NCI-H1930 (cell line): ENCODE measurements at places on chromosomes 12 and 14.
A peak's percentile ranks its signal among the peaks of the same experiment; 100 is the strongest.

DNA sequence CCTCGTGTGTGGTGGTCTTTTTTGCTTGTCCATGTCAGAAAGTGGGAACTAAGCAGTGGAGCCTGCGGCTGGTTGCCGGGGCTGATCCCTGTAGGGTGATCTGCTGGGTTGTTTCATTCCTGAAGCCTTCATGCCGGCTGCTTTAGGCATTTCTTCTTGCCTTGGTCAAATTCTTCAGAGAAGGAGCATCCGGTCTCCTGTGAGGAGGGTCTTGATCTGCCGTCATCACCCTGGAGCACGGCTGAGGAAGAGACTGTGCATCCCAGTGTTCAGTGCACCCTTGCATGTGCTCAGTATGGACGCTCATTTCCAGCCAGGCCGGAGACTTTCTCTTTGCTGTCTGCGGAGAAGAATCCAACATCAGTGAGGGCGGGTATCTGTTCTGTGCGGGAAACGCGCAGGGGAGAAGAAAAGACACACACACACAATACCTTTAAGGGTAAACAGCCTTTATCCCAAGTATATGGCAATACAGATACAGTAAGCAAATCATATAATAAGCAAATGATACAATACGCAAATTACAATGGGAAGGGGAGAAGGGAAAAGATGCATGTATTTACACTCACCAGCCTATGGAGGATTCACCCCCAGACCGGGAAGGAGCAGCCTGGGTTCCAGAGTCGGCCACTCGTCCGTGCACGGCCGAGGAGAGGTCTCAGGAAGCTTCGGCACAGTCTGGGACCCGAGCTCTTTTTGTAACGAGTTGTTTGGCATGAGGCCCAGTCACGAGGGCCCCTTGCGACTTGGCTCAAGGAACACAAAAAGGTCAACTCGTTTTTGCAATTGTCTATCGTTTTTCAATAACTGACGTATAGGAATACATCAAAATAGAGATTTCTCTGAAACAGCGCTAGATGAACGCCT is 1366.8 kb upstream of the TMEM132C start:
- DNase-seq: no peak

DNA sequence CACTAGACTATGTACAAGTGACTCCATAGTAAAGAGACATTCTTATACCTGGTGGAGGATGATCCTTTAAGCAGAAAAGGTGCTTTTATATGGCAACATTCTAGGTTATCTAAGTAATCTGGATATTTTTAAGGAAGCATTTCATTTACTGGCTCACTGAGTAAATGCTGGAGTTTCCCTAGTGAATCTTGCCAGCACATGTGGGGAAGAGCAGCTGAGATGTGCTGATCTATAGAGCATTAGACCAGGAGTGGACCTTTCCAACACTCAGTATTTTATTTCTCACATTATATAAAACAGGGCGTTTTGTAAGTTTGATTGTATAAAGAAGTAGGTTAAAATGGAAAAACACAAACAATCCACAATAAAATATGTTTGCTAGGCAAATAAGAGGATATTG is 478.5 kb downstream of the ATP23 start:
- DNase-seq: no peak

DNA sequence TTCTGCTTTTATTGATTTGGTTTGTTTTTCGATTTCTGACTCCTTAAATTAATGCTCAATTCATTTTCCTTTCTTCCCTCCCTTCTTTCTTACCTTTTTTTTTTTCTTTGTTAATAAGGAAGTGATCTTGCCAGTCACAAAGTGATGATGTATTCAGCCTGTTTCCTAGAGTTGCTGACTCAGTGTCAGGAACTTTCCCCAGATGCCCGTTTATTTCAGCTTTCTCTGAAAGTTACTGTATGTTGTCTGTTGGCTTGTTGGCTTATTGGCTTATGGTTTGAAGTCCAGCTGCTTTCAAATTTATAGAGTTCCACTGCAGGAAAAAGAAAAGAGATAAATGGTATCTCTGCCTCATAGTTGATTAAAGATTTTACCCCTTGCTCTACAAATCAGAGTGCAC is 12.4 kb upstream of the SLC6A15 start:
- no peak for DNase-seq

- no peak for DNase-seq
Measured at GRCh38 chr12:64175254-64175945, 46.7 kb downstream of the KICS2 start.

- DNase-seq: no peak
Measured at GRCh38 chr12:9027161-9028059, 38.1 kb downstream of the KLRG1 start.

DNA sequence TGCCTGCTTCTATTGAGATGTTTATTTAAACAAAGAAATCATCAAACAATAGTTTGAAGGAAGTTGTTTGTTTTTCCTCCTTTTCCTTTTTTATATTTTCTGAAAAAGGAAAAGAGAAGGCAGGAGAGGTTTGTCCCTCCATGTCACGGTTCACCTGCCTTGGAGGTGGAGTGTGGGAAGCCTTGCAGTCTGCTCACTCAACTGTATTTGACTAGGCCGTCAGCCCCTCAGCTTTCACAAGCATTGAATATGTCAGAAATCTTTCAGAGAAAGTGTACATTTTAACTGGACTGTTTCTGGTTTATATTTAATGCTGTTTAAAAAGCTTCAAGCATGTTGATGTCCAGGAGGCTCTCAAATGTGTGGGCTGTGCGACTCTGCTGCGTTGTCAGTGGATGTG is 370.4 kb downstream of the NPAS3 start:
- no peak for DNase-seq

DNA sequence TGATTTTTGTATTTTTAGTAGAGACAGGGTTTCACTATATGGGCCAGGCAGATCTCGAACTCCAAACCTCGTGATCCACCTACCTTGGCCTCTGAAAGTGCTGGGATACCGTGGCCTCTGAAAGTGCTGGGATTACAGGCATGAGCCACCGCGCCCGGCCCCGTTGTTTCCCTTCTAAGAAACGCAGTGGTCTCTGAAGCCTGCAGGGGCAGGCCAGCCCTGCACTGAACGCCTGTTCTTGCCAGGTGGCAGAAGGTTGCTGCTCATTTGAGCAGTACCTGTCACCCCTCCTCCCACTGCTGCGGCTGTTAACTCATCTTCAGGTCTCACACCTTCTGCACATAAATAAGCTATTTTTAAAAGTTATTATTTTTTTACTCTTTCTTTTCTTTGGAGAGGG is 24.3 kb downstream of the GPRC5A start:
- no peak for DNase-seq

DNA sequence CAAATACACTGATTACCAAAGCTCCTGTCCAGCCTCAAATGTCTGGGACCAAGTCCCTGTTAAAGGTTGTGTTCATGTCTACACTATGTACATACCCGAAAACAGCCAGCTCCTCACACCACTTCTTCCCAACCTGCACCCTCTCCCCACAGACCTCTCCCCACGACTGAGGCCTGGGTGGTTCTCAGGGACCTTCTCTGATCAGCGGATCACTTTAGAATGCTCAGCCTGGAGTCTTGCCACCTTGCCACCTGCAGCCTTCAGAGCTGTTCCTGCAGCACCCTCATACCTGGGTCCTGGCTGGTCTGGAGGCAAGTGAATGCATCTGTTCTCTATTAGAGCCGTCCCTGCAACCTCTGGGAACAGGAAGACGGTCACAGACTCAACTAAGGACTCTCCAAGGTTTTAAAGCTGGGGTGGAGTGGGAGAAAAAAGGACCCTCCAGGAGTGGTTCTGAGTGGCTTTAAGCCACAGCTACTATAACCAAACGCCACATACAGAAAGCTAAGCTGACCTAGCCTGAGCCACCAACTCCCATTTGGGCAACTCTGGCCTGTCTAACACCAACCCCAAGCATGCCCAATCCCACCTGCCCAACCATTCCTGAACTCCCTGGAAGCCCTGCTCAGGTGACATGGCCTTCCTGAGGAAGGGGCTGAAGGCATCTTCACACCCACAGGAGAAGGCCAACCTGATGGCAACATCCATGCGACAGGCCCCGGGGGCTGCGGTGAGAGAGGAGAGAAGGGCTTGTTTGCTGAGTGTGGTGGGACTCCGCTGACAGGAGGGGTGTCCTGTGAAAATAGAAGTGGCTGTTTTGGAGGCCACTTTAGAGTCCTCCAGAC is 8.6 kb downstream of the KRT2 start:
- no peak for DNase-seq

GRCh38 chr12:65667932-65668331 is 156.4 kb upstream of the HMGA2 start:
- no peak for DNase-seq

DNA sequence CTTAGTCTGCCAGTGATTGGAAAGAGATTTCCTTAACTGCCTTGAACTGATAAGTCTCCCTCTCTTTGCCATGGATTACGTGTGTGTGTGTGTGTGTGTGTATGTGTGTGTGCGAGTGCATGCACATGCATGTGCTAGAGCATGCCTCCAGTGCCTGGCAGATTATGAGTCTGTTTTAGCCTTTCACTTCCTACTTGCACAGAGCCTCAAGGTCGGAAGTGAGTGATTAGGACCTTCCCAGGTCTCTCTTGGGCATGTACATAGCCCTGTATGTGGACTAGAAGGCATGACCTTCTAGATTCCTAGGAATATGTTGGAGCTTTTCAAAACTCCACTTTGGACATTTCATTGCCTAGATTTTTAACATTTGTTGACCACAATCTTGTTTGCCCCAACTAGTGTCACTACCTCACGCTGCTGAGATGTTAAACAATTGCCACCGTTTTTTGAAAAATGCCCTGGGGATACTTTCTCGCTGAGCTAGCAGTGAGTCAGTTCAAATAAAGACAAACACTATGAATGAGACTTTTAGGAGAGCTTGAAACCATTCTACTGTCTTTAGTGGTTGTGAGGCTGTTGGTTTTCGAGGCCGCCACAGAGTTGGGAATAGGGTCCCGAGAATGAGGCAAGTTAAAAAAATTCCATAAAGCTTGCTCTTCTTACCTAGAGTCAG is 28.2 kb downstream of the KIAA0586 start:
- DNase-seq: no peak

DNA sequence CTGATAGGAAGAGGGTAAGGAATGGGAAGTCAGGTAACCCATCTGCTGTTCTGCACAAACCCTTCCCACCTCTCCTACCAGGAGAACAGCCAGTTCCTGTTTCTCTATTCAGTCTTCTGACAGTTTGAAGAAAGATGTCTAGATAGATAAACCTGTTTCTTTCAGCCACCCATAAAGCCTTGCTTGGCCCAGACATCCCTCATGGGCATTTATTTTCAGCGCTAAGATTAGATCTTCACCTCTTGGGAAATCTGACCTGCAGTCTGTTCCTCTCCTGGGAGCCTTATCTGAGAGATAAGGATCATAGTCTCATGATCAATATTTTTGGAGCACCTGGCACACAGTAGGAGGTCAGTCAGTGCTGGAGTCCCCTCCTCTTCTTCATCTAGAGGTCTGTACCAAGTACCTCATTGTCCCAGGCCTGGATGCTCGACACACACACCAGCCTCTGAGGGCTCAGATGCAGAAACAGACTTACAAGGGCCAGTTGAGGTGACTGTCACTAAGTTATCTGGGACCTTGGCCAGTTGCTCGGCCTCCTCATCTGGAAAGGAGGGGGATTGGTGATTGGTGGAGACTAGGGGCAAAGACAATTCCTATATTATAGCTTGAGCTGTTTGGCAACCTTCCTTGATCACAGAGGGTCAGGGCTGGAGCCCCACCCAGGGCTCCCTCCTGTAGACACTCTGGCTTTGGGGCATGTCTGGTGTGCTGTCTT is 18.2 kb downstream of the ACVRL1 start:
- no peak for DNase-seq

GRCh38 chr12:112167718-112168525 is 42.6 kb downstream of the TRAFD1 start:
- DNase-seq: no peak

- no peak for DNase-seq
Measured at GRCh38 chr14:54480830-54481562, 7.8 kb downstream of the GMFB start.

DNA sequence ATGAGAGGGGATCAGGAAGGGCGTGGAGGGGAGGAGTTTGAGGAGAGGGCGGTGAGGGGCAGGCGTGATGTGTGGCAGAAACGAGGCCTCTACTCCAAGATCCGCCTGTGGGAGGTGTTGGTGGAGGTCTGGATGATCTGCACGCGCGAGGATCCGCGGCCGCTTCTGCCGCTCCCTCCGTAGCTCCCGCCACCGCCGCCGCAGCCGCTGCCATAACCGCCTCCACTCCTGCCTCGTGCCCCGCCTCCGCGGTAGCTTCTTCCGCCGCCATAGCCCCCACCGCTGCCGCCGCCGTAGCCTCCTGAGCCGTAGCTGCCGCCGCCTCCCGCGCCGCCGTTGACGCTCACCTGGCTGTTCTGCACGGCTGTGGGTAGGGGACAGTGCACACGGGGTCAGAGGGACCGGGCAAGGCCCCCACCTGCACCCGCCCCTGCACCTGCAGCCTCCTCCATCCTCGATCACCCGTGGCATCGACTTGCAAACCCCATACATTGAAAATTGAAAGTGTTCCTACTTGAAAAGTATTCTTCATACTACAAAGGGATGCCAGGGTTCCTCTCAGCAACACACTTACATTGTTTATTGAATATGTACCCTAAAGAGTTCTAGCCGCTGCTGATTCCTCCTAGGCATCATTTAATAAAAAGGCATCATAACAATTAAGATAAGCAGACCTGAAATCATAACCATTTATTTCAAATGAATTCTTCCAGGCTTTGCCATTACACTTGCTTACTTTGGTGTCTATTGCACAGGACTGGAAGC is 11.1 kb upstream of the KRT1 start:
- DNase-seq: no peak

- no peak for DNase-seq
Measured at GRCh38 chr14:51963286-51963685, 26.1 kb upstream of the RTRAF start.

- DNase-seq: no peak
Measured at GRCh38 chr14:66234411-66234810, 251.8 kb upstream of the CCDC196 start.

DNA sequence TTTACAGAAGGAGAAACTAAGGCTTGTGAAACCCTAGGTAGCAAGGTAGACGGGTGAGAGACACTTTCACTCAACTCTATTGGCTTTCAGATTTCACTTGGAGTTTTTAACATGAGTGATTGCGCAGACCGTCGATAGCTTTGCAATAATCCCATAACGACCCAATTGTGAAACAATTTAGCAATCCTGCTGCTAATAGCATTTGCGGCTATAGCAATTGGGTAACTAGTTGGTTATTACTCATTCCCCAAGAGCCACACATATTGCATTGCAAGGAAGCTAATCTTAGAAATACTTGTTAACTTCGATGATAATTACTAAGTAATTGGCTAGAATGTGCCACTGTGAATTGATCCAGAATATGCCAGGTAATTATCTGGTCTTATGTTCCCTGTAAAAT is 159.9 kb upstream of the NOS1 start:
- no peak for DNase-seq

DNA sequence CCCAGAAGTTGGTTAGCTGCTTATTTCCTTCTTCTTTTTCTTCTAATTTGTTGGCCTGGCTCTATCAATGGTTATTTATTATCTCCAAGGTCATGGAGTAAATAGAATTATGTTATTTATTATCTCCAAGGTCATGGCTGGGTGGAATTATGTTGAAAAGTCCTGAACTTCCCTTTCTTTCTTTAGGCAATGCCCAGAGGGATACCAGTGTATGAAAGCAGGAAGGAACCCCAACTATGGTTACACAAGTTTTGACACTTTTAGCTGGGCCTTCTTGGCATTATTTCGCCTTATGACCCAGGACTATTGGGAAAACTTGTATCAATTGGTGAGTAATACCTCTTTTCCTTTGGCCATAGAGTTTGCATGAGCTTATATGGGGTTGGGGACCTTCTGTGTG is 111.6 kb downstream of the SCN8A start:
- DNase-seq: no peak

GRCh38 chr14:21768116-21768874 is 94.7 kb upstream of the OR4E1 start:
- peak; percentile 33 for DNase-seq
